Vagina (tissue), 2 donors: ENCODE measurements at places on chromosomes 4 and X. TPM values are rescaled to one million over a fixed set of nuclear protein-coding genes. Genes with fewer than 3 reads are reported as not detected.

Gene GAB3
- total RNA-seq, result 7.6 TPM

GRCh38 chr4:84677093-84677492 is 94.2 kb downstream of the CDS1 start:
- DNase-seq, result no peak

Gene P2RY8
- 0.74 TPM for total RNA-seq

DNA sequence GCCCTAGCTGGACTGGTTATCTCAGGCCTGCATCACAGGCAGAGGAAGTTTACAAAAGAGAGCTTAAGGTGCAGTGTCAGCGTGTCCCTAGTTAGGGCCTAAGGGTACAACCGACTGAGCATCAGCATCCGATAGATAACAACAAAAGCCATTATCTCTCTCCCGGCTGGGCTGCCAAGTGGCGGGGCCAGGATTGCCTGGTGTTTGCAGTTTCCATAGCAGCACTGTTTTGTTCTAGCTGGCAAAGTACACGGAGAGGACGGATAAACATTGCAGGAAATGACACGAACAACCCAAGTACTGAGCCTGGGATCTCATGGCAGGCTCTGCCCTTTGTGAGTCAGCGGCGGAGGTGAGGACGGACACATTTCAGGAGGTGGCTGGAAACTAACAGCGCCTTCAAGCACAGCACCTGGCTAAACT is 104.7 kb upstream of the NOCT start:
- peak; percentile 91 for DNase-seq

GRCh38 chr4:6178757-6179156 is 21.6 kb downstream of the JAKMIP1 start:
- DNase-seq, result no peak

- DNase-seq, result no peak
These were observed 110.8 kb upstream of the FAM9B start for GRCh38 chrX:9144701-9145241.

GRCh38 chrX:16511796-16512776 is 137.9 kb upstream of the S100G start:
- DNase-seq, result no peak

GRCh38 chr4:166091912-166092510 is 219.0 kb downstream of the TLL1 start:
- no peak for DNase-seq

DNA sequence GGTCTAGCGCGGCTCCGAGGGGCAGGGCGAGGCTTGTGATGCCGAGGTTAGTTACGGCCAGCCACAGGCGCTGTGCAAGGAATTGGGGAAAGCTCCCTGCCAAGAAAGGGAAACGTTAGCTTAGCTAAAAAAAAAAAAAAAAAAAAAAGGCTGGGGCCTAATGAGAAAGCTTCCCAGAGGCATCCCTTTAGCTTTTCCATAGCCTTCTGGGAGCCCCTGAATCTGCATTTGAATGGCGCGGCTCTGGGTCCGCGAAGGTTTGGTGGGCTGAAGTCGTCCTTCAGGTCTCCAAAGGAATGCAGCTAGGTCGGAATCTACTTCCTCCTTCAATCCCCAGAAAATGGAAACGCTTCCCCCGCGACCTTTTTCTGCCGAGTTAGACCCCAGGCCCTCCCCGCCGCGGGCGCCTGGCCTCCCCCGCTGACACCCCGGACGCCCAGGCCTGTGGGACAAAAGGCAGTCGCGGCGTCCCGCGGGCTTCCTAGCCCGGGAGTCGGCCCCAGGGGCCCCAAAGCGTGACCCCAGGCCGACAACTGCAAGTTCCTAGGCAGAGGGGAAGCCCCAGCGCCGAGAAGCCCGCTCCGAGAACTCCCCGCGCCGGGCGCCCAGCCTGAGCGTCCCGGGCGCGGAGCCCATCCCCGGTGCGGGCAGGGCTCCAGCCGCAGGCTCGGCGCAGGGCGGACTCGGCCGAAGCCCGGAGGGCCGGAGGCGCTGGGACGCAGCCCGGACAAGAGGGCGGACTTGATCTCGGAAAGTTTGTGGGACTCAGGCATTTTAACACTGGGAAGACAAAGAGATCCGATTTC is 605 bp upstream of the FAT1 start:
- no peak for DNase-seq

- no peak for DNase-seq
These were observed 1568.9 kb upstream of the IGFBP7 start for GRCh38 chr4:58679051-58679450.

DNA sequence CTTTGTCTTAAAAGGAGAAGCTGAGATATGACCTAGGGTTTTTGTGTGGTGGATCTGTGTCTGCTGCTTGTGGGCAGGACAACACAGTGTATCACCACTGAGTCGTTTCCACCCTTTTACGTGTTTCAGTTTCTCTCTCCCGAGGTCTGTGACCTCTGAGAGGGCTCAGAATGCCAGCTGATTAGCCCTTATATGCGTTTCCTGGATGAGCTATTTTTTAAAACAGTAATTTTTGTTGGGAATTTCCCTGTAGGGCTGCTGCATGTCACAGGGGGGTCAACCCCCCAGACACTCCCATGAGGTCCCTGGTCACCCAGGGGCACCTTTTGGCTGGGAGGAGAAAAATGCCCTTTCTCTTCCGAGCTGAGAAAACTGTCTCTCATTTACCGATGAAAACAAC is 170.4 kb upstream of the CASK start:
- no peak for DNase-seq

Gene PRR32
- total RNA-seq, result not detected

Gene SPOCK3
- 0.74 TPM for total RNA-seq

Gene GYPA
- total RNA-seq, result not detected

GRCh38 chrX:40385256-40385655 is 195.5 kb upstream of the ATP6AP2 start:
- DNase-seq, result no peak

Gene HTR2C
- total RNA-seq, result 1.7 TPM

DNA sequence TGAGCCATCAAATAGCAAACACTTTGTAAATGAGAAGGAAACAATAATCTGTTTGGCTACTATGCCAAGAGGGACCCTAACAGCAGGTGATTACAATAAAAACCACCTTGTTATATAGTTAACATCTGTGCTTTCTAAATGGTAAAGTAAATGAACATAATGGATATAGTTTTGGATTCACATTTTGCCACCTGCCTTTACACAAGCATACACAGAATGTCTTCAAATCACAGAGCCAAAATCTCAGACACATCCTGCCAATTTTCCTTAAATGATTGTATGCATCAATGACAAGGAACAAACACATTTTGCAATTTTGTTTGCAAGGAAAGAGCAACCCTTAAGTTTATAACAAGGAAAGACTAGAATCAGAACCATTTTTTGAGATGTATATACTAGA is 334.2 kb downstream of the FSTL5 start:
- no peak for DNase-seq

DNA sequence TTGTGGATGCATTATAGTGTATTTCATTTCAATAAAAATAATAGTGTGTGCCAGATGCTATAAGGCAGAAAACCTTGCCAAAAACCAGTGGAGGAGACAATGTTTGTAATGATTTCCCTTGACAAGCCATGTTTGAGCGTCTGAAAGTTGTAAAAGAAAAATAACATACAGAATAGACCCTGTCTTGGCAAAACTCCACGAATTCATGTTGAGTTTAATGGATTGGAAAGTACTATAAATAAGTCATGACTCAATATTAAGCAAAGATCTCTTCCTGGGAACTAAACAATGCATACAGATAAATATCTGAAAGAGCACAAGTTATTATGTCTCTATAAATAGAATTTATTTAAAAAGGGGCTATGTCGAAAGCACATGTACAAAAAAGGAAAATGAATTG is 543.5 kb downstream of the GABRG1 start:
- DNase-seq, result no peak

DNA sequence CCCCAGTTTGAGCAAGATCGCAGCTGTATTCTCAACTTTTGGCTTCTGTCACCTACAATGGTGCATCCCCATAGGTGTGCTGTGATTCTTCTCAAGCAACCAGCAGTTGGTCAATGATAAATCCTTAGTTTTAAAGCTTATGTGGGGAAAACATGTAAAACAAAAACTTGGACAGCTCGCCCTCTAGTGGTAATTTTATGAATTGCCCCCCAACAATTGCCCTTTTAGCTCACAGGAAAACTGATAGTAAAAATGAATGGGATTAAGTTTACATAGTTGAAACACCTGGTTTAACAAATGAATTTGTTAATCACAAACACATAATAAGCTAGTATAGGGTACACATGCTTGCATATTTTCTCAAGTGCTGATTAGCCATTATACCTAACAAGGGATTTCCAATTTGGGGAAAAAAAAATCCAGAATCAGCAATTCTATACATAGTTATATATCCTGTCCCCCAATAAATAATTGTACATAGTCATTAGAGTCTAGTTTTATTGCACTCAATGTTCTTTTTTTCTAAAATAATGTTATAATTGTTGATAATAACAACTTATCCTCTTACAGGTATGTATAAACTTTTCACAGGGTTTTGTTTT is 30.1 kb downstream of the TEX13A start:
- DNase-seq, result no peak

Gene GC
- total RNA-seq, result not detected

Gene MTNR1A
- not detected for total RNA-seq
